SK-N-DZ (cell line): ENCODE measurements at places on chromosomes 2 and 18.

GRCh38 chr2:171227066-171227782 lies 66.5 kb upstream of the TLK1 start:
- no peak for DNase-seq

GRCh38 chr18:11368020-11368419 lies 218.7 kb upstream of the PIEZO2 start:
- no peak for DNase-seq

- DNase-seq, result no peak
Observed at GRCh38 chr2:2638547-2639220, 307.6 kb upstream of the MYT1L start.

DNA sequence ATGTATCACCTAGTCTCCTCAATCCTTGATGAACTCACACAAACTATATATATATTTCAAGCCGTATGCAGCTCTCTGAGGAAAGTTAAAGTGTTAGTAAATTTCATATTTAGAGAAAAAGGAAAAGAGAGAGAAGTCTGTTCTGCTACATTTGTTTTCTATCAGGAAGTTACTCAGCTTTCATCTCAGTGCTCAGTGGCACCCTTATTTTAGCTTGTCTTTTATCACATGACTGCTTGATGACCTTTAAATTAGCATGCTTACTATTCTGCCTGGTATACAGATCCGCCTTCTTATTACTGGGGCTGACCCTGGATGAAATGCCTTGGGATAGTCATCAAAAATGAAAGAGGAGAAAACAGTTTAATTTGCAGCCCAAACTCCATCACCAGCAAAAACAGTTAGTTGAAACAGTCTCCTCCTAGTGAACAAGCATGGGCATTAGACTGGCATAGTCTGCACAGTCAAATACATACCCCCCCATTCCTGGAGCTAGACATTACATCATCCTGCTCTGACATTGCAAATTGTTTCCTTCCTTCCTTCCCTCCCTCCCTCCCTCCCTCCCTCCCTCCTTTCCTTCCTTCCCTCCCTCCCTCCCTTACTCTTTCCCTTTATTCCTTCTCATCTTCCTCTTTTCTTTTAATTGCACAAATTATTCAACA lies 215.7 kb downstream of the TMEM182 start:
- no peak for DNase-seq

- DNase-seq, result no peak
Observed at GRCh38 chr2:85503168-85503850, 35.7 kb upstream of the MAT2A start.

- no peak for DNase-seq
Observed at GRCh38 chr2:161019311-161019710, 140.9 kb upstream of the TANK start.

DNA sequence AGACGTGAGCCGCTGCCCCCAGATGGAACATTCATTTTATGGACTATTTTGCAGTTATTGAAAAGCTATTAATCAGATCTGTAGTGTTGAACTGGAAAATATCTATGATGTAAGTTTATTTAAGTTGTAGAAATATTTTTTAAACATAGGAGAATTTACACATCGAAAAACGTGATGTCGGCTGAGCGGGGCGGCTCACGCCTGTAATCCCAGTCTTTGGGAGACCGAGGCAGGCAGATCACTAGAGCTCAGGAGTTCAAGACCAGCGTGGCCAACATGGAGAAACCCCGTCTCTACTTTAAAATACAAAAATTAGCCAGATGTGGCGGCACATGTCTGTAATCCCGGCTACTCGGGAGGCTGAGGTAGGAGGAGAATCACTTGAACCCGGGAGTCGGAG lies 2.0 kb upstream of the TIA1 start:
- DNase-seq, result no peak

DNA sequence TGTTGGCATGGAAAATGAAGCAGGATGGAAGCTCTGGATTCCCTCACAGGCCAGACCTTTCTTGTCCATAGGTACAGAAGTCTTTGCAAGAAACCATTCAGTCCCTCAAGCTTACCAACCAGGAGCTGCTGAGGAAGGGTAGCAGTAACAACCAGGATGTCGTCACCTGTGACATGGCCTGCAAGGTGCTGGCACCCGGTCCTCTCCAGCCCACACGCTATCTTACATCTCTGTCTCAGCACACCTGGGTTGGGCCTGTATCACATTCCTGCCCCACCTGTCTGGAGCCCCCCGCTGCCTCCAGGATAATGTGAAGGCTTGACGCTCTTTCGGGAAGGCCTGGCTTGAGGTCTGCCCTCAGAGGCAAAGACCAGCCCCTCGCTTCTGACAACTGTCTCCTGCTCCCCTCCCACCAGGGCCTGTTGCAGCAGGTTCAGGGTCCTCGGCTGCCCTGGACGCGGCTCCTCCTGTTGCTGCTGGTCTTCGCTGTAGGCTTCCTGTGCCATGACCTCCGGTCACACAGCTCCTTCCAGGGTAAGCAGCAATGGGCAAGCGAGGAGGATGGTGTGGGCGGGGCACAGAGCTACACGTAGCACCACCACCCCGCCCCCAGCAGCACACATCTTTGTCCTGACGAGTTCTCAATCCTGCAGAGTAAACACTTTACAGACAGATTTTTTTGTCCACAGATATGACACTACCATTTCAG lies 6.0 kb downstream of the TMEM214 start:
- no peak for DNase-seq

DNA sequence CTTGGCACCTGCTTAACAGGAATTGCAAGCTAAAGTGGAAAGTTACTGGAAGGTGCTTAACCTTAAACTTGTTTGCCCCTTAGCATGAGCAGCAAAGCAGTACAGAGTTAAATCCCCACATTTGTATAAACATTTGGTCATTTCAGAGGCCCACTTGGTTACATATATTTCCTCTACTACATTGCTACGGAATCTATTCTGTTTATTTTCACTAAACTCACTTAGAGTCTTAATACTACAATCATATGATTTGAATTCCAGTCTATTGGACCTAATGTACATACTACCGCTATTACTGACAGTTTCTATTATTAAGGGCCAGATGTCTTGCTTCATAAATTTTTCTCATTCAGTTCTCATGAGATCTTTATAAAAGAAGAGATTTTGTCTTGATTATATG lies 1294.0 kb downstream of the LRP1B start:
- DNase-seq, result no peak

GRCh38 chr2:50455351-50455939 lies 576.5 kb downstream of the NRXN1 start:
- DNase-seq, result peak; percentile 28

GRCh38 chr2:235634435-235635158 lies 140.8 kb downstream of the AGAP1 start:
- no peak for DNase-seq

DNA sequence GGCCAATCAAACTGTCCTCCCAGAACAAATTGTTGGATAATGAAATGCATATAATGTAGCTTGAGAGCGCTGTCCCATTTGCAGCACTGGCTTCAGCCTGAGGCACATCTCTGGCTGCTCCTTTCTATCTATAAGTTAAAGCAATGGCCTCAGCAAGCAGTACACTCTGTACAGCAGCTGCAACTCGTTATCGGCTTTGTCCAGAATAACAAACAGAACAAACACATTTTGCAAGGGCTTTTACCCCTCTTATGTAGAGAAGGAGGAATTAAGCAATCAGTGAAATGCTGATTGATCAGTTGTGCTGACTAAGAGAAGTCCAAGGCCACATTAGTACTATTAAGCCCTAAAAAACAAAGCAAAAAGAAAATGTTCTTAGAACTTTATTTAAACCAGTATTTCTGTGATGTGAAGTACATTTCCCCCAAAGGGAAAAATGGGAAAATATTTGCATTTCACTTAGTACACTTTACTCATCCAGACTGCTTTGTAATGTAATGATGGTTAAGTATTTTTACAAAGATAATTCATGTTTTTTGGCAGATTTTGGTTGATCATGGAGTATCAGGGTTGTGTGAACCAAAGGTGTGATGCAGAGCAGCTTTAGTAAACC lies 15.0 kb upstream of the CPS1 start:
- no peak for DNase-seq

DNA sequence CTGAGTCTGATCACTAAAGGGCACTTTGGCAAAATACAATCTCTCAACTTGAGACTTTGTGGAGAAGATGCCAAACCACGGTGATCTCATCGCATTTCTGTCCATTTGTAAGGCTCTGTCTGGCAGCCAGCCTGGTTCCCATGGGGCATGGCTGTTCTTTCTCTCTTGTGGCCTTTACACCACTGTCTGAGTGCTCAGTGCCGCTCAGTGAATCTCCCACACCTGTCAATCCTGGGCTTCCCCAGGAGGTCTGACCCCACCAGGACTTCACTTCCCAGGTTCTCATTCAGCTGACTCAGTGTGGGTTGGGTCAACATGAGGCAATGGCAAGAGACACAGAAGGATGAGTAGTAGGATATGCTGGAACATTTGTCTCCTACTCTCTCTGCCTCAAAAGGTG lies 96.8 kb upstream of the TRIB2 start:
- DNase-seq, result no peak

GRCh38 chr2:140359056-140359771 lies 1579.0 kb upstream of the NXPH2 start:
- peak; percentile 82 for DNase-seq

DNA sequence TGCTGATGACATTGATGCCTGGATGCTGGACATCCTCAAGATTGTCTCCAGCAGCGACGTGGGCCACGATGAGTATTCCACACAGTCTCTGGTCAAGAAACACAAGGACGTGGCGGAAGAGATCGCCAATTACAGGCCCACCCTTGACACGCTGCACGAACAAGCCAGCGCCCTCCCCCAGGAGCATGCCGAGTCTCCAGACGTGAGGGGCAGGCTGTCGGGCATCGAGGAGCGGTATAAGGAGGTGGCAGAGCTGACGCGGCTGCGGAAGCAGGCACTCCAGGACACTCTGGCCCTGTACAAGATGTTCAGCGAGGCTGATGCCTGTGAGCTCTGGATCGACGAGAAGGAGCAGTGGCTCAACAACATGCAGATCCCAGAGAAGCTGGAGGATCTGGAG lies 94.1 kb upstream of the EML6 start:
- no peak for DNase-seq

- peak; percentile 83 for DNase-seq
Observed at GRCh38 chr2:67846370-67847070, 216.3 kb downstream of the C1D start.

DNA sequence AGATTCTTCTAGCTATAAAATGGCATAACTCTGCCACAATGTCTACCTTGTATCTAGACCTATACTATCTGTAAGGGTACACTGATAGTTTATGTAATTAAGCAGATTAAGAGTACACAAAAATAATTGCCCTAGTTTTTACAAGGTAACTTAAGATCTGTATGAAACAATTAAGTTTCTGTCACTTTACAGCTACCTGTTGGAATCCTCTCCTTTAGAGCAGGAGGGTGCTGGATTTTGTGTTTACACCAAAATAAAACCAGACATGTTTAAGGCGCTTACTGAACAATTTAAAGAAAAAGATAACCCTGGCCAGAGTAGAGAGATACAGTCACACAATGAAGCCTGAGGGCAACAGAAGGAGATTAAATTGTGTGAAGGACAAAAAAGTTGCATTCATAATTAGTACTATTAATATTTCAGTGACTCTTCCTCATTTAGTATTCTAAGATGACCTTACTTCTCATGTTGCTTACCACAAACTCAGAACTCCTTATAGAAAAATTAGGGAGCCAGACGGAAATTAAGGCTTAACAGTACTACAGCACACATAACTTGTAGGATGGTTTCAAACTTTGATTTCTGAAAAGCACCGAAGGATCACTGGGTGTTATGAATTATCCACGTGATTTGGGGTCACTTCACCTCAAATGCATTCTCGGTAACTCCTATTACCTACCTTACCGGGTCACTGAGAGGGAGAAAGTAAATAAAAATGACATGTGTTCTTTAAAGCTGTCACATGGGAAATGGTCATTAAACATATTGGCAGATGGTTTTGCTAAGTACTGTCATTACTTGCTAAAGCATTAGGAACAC lies 1.0 kb downstream of the DARS1 start:
- no peak for DNase-seq

GRCh38 chr18:69705987-69706386 lies 241.7 kb downstream of the CD226 start:
- no peak for DNase-seq

GRCh38 chr2:126910637-126911036 lies 11.9 kb downstream of the TEX51 start:
- no peak for DNase-seq

GRCh38 chr2:23705771-23706612 lies 220.9 kb downstream of the ATAD2B start:
- no peak for DNase-seq

DNA sequence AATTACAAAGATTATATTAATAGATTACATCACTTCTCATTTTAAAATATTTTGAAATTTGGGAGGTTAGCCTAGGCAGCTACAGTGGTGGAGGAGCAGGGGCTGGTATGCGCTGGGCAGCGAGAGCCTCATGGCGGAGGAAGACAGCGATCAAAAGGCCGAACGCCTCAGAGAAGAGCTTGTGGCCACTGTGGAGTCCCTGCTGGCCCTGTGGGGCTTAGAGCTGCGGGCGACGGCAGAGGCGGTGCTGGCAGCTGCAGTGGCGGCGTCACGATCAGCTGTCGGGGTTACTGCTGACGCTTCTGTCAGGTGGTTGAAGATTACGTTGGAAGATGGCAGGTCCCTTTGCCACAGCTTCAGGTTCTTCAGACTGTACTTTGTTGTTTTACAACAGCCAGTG lies 87.4 kb downstream of the ROCK2 start:
- DNase-seq, result no peak

- no peak for DNase-seq
Observed at GRCh38 chr2:85596026-85596333, 435 bp downstream of the RNF181 start.
